ENCODE measurements at places on chromosomes 11 and 22. TPM values are rescaled to one million over a fixed set of nuclear protein-coding genes. Genes with fewer than 3 reads are reported as not detected.

The MRGPRF gene
- total RNA-seq, result 1.3 TPM

The YAP1 gene
- 141 TPM for total RNA-seq

The TEX54 gene
- not detected for total RNA-seq

The SOX10 gene
- total RNA-seq, result not detected

The NOX4 gene
- total RNA-seq, result not detected

The PATE4 gene
- total RNA-seq, result not detected

The SMIM35 gene
- not detected for total RNA-seq

The OR51I1 gene
- 0.38 TPM for total RNA-seq

The C11orf65 gene
- total RNA-seq, result 0.95 TPM

The SLC22A9 gene
- not detected for total RNA-seq

The TMEM25 gene
- 18.0 TPM for total RNA-seq

The PARVA gene
- 66.9 TPM for total RNA-seq

The FOLR1 gene
- 1.5 TPM for total RNA-seq

The PRR33 gene
- total RNA-seq, result not detected

The OR4C11 gene
- not detected for total RNA-seq

All from esophagus squamous epithelium (tissue), 5 donors.